GM13976 (cell line): ENCODE measurements at places on chromosomes 7 and 10.

GRCh38 chr7:29815181-29816105 is 9.1 kb downstream of the WIPF3 start:
- DNase-seq = no peak

- no peak for DNase-seq
Observed at GRCh38 chr7:127571741-127572505, 13.5 kb downstream of the GCC1 start.

GRCh38 chr10:80187465-80188409 is 17.6 kb downstream of the ANXA11 start:
- DNase-seq = peak; percentile 80

DNA sequence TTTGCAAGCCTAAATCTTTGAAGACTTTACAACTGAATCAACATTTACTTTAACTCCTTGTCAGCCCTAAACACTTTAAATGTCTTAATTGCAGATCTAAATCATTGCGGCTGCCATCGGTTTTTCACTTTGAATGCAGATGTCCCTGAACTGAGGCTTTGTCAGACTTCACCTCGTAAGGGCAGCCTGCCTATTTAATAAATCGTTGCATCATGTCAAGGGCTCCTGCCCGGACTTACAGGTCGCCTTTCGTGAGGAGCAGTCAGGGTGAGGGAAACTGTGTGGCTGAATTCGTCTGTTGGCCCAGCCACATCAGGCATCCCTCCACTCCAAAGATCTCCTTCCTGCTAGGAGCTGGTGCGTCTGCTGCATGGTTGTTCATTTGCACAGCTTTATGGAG is 368.2 kb upstream of the NPVF start:
- DNase-seq = no peak

DNA sequence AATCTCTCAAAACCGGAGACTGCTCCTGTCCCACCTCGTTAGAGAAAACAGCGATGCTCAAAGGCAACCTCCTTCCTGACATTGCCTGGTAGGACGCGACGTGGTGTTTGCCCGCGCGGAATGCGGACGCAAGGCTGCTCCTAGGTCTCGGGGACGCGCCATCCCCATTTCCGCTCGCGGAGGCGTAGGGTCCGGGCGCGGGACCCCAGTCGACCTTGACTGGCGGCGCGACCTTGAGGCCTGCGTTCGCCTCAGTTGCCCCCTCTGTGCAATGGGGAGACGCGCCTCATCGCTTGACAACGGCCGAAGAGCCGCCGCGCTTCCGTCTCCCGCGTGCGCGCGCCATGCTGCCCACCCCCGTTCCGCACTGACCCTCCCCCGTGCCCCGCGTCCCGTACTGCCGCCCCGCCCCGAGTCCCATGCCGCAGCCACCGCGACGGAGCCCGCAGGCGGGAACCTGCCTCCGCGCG is 412 bp upstream of the PPIA start:
- no peak for DNase-seq

GRCh38 chr7:121083138-121083789 is 94.8 kb downstream of the CPED1 start:
- DNase-seq = no peak

DNA sequence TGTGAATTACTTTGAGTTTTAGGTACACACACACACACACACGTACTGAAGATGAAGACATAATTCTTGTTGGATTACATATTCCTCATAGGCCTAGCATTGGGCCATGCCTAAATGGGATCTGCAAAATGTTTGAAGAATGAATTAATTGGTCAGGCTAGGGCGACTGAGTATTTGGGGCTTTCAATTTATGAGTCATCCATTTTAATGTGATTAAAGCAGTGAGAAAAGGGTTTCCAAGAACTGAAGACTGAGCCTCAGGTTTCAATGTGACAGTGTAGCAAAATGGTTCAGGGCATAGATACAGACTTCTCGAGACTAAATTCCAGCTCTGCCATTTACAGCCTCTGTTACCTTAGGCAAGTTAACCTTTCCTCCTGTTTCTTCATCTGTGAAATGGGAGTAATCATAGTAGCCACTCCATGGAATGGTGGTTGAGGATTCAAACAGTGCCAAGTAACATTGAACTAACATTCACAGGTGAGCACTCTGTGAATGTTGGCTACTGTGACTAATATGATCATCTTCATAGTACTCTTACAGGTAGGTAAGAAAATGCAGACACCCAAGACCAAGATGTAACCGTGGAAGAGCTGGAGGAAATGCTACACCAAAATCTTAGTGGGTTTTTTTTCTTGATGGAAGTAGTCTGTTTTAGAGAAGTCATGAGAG is 7.6 kb downstream of the BPGM start:
- no peak for DNase-seq

DNA sequence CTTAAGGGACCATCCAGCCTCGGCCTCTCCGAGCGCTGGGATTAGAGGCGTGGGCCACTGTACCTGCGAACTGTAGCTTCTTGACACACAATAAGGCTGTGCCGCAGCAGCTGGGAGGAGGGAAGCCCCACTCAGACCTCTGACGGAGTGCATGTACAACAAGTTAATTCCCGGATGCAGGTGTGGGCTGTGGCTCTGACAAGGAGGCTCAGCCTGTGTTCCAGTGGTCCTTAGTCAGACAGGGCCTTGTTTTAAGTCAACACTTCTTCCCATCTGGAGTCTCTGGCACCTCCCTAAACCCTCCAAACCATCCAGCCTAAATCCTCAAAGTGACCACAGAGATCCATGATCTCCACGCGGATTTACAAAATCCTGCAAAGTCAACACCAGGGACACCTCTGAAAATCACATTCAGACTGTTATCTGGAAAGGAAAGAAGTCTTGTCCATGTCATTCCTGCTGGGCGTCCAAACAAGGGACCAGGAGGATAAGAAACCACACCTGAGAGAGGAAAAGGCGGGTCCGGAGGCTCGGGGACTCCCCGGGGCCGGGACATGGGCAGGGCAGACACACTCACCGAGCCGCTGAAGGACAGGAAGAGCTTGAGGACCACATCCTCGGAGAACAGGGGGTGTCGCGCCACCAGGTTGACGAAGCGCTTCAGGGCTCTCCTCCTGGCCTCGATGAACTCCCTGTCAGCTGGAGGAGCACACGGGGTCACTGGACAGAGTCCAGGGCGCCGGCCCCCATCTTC is 29.4 kb downstream of the NUDT1 start:
- no peak for DNase-seq

DNA sequence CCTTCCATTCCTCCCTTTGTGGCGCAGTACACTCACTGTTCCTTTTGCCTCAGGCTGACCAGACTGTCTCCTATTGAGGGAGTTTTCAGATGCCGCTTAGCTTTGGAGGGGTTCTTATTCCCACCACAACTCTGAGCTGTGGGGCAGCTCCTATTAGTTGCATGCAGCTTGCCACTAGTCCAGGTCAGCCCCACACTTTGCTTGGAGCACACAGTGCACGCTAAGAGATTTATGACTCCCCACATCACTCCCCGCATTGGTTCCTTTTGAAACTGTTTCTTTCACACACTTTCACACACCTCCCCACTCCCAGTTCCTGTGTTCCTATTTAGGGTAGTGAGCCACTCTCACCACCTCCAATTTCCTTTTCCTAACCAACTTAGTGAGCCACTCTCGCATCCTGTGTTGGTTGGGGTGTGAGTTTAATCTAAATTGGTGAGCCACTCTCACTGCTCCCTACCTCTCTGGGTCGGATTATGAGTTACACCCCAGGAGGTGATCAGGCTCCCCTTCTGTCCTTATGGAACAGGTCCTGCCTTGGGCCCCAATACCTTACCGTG is 10.4 kb upstream of the ZNF485 start:
- no peak for DNase-seq

- DNase-seq = no peak
Observed at GRCh38 chr7:26439521-26440232, 148.0 kb downstream of the SNX10 start.

DNA sequence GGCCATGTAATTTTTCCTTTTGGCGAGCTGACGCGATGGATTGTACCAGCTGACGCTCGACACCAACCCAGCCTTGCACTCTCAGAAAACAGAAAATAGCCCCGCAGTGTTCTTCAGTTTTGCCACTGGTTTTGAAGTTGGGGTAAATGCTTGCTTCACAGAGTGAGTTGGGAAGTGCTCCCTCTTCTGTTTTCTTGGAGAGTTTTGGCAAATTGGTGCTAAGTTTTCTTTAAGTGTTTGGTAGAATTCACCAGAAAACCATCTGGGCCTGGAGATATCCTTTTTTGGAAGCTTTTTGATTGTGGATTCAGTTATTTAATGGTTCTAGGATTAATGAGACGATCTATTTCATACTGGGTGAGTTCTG is 252.8 kb downstream of the ELFN1 start:
- no peak for DNase-seq

DNA sequence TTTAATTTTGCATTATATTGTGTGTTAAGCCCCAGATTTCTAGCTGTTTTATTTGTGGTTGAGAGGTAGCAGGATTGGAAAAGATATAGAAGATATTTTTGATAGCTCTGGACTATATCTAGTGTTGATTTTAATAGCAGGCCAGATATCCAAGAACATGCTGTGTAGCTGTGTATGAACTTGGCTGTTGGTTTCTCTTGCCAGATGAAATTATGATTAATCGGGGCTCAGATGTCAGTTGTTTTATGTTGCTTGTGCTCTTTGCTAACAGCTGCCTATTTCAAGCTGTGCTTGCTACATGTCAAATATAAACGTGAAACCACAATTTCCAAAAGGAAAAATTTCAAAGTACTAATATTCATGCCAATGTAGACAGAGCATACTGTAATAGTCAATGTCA is 141.1 kb downstream of the GRM3 start:
- no peak for DNase-seq

DNA sequence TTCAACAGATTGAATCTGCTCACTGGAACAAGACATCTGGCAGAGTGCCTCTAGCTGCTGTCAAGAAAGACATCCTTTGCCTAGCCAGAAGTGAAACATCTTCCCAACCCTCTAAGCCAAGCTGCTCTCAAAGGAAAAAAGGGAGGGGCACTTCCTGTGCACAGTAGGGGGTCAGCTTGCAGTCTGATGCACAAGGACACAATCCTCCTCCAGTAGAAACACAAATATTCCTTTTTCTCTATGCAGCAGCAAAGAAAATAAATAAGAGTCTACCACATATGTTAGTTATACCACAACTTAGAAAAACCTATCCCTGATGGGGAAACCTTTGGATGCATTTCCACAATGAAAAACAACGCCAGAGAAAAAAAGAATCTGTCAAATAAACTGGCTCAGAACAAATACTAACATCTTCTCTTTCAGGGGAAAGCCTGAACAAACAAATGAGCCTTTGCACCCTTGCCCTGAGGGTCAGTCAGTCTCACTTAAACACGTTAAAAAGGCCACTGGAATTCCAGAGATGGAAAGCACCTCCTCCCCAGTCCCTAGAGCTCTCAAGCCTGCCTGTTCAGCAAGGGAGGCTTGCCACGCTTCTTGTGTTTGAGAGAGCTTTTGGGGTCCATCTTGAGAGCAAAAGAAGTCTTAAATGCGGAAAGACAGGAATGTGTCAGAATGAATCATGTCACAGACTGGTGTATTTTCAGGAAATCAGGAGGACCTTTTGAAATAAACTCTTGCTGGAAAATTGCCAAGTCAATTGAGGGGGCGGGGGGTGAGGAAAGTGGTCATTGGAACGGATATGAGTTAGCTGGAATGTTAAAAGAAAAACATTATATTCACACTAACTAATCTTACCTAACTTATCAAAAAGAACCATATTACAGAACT is 7.5 kb downstream of the LAMB1 start:
- DNase-seq = no peak

- DNase-seq = no peak
Observed at GRCh38 chr7:25843467-25843866, 308.5 kb upstream of the NFE2L3 start.
